GM10248 (cell line): ENCODE measurements at places on chromosomes 3 and 15.

- no peak for DNase-seq
Observed at GRCh38 chr3:20076296-20076997, 36.2 kb downstream of the KAT2B start.

DNA sequence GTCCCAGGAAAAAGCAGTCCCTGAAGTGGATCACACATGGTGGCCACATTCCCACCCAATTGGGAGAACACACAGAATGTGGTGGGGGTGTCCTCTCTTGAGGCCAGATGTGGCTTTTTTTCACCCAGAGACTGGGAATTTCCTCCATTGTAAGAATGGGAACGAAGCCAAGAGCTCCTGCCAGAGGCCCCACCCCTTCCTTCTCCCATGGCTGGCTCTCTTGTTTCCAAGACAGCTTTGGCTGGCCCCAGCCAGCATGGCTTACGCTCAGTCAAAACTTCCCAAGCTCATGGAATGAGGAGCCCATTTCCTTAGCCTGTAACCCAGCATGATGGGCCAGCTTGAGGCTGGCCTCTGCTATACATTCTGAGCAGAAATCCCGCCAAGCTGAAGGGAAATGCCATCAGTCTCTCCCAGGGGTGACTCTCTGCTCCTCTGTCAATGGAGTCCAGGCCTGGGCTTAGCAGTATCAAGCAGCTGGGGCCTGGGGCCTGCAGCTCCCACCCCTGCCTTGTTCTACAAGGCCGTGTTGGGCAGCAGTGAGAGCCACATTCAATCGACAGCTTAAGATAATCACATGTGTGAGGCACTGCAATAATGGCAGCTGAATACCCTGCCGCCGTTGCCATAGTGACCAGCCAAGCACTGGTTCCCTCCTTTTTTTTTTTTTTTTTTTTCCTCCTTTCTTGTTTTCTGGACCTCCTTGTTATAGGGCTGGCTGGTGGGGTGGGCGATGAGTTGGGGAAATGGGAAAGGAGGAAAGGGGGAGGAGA, 142.4 kb downstream of the EPHB1 start:
- no peak for DNase-seq

GRCh38 chr15:40859206-40859851, 14.7 kb downstream of the RHOV start:
- peak; percentile 86 for DNase-seq

DNA sequence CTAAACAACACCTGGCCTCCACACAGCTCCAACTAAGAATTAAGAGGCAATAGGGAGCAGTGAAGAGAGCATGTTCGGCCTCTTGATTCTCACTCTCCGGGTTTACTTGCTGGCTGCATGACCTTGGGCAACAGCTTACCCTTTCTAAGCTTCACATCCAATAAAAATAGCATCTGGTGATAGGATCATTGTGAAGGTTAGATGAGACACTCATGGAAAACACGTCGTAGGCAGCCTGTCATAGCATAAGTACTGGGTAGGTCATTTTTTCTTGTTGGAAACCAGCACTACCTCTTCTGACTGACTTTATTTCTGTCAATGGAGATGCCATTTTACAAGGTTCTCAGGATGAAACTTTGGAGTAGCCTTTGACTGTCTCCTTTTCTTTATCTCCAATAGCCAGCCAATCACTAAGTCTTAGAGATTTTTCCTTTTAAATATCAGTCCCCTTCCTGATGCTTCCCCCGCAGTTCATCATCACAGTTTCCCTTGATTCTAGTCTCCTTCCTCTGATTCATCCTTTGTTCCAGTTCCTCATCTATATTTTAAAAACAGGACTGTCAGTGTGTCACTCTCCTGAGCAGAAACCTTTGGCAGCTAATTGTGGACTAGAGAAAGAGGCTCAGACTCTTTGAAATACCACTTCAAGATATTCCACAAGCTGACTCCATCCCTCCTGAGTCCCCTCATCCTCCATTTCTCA, 271.5 kb downstream of the SLC9A9 start:
- no peak for DNase-seq

DNA sequence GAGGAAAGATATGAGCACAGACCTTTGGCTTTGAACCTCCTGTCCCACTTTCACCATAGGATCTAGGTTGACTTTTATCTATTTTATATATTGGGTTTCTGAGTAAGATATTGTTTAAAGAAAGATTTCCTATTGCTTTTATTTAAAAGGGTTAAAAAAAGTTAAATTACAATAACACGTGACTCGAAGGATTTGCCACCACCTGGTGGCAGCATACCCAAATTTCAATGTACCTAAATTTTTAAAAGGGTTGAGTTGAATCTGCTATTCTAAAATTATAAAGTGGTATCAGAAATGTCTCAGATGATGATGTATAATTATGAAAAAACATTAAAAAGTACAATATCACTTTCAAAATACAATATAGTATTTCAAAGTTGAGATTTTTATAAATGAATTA, 368.4 kb downstream of the MECOM start:
- no peak for DNase-seq

DNA sequence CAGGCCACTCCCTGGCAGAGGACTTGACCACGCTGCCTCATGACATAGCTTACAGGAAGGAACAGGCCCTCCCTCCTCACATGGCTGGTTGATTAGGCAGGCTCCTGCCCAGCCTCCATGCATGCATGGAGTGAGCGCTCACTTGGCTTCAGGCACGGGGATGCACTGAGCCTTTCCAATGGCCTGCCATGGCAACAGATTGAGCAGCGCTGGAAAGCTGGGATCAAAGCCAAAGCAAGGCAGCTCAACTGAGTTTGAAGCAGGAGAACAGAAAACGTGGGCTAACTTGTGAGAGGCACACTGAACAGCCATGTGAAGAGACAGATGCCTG, 5.9 kb upstream of the GRAMD2A start:
- no peak for DNase-seq

GRCh38 chr3:71451060-71451459, 132.5 kb downstream of the FOXP1 start:
- no peak for DNase-seq

GRCh38 chr3:47324278-47324865, 41.6 kb downstream of the KLHL18 start:
- DNase-seq: peak; percentile 71
